Articular chondrocyte of knee joint (primary cell): ENCODE measurements at places on chromosomes 13 and 19. TPM values are rescaled to one million over a fixed set of nuclear protein-coding genes. Genes with fewer than 3 reads are reported as not detected.

Gene ZNF433
- total RNA-seq = 5.9 and 6.8 TPM in 2 replicates

Gene KLK10
- not detected in 2 replicates for total RNA-seq

Gene HSD17B14
- 2.2 and 6.8 TPM in 2 replicates for total RNA-seq

Gene DENND1C
- total RNA-seq = not detected in 2 replicates

Gene PNMA8A
- total RNA-seq = 2.6 and 8.1 TPM in 2 replicates

Gene VSTM2B
- not detected in 2 replicates for total RNA-seq

Gene LILRA2
- total RNA-seq = not detected in 2 replicates

Gene RNF113B
- total RNA-seq = not detected in 2 replicates

Gene TCF3
- 37.9 and 41.0 TPM in 2 replicates for total RNA-seq

Gene IL12RB1
- total RNA-seq = 0.26 and 0.32 TPM in 2 replicates

Gene ZNF439
- total RNA-seq = 11.9 and 17.4 TPM in 2 replicates

Gene NCR1
- not detected in 2 replicates for total RNA-seq

Gene SSC5D
- total RNA-seq = 23.4 and 33.8 TPM in 2 replicates

Gene NKG7
- not detected in 2 replicates for total RNA-seq

Gene LIG1
- total RNA-seq = 10.1 and 10.8 TPM in 2 replicates

Gene DAND5
- 0.11 TPM in 1 of 2 replicates, not detected in the other for total RNA-seq

Gene EBI3
- not detected in 2 replicates for total RNA-seq

Gene FCGBP
- total RNA-seq = 0.13 and 0.76 TPM in 2 replicates

Gene UBE2M
- 37.7 and 46.0 TPM in 2 replicates for total RNA-seq

Gene CLDND2
- not detected in 2 replicates for total RNA-seq

Gene NUP62
- total RNA-seq = 27.8 and 28.0 TPM in 2 replicates

Gene PCSK4
- 0.78 and 1.8 TPM in 2 replicates for total RNA-seq

Gene CXCL17
- not detected in 2 replicates for total RNA-seq

Gene NOTCH3
- total RNA-seq = 21.3 and 53.2 TPM in 2 replicates

Gene FSD1
- total RNA-seq = 1.1 and 1.4 TPM in 2 replicates

Gene ITGBL1
- 59.3 and 100 TPM in 2 replicates for total RNA-seq

Gene CGB2
- total RNA-seq = not detected in 2 replicates
